ENCODE measurements at places on chromosomes 1 and 21.

GRCh38 chr1:41272601-41273000 lies 30.5 kb upstream of the SCMH1 start:
- DNase-seq: no peak

- no peak for DNase-seq
Observed at GRCh38 chr1:8171751-8172464, 145.8 kb upstream of the ERRFI1 start.

DNA sequence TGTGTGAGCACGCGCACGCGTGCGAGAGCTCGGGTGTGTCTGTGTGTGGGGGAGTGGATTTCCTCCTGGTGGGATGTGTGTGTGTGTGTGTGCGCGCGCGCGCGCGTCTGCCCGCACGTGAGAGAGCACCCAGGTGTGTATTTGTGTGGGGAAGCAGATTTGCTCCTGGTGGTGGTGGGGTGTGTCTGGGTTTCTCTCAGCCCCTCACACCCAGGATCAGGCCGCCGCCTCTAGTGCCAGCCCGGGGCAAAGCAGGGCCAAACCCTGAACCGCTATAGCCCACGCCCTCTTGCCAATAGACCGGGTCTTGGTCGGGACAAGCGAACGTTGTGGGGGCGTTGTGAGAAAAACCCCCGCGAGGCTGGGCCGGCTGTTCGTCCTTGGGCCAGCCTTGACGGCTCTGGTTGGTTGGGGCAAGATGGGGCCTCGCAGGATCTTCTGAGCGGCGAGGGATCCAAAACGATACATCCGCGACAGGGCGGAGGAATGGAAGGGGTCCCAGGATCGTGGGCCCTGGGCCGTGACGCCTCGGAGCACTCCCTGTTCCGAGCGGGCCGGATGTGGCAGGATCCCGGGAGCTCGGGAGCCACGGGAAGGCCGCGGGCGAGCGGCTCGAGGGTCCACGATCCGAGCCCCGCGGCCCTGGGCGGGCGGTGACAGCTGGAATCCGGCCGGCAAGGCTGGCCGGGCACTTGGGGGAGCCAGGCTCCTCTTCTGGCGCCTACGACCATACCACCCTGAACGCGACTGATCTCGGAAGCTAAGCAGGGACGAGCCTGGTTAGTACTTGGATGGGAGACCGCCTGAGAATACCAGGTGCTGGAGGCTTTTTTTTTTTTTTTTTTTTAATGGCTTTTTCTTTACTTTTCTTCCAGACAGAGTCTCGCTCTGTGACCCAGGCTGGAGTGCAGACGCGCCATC lies 68.2 kb downstream of the RNF187 start:
- peak; percentile 8 for DNase-seq

GRCh38 chr1:213070406-213070805 lies 19.4 kb downstream of the RPS6KC1 start:
- DNase-seq: peak; percentile 68
